ENCODE measurements at places on chromosomes 5 and 9. TPM values are rescaled to one million over a fixed set of nuclear protein-coding genes. Genes with fewer than 3 reads are reported as not detected.

Gene NELFB
- total RNA-seq = 44.7 TPM

Gene SLC34A1
- not detected for total RNA-seq

Gene MARCOL
- not detected for total RNA-seq

Gene CKMT2
- total RNA-seq = 2.8 TPM

Gene MEIKIN
- total RNA-seq = 0.06 TPM

Gene DRD1
- total RNA-seq = 0.53 TPM

Gene CTSV
- total RNA-seq = 0.26 TPM

Gene RNF183
- not detected for total RNA-seq

Gene OR1Q1
- total RNA-seq = 0.26 TPM

Gene SHOC1
- total RNA-seq = not detected

Gene COL23A1
- total RNA-seq = not detected

Gene SPATA31A3
- total RNA-seq = not detected

Gene STPG3
- not detected for total RNA-seq

Gene IFNA13
- total RNA-seq = not detected

Gene TLX3
- total RNA-seq = not detected

Gene ENHO
- not detected for total RNA-seq

Gene OSTF1
- total RNA-seq = 81.9 TPM

Gene RORB
- 11.6 TPM for total RNA-seq

Gene RAB24
- total RNA-seq = 17.8 TPM

Gene RANBP3L
- 0.31 TPM for total RNA-seq

Gene FOXD4
- total RNA-seq = 0.06 TPM

Gene EFNA5
- 18.2 TPM for total RNA-seq

Gene TAS2R1
- total RNA-seq = not detected
